Activated CD4-positive, alpha-beta memory T cell treated with anti-CD3 and anti-CD28 coated beads, Interleukin-2, amount 10 ng/mL, durations not matched to agents 7 days and 5 days (primary cell): ENCODE measurements at places on chromosomes 2 and 18. TPM values are rescaled to one million over a fixed set of nuclear protein-coding genes. Genes with fewer than 3 reads are reported as not detected.

UGT1A3 gene
- not detected for total RNA-seq

MROH2A gene
- not detected for total RNA-seq

CCDC93 gene
- total RNA-seq, result 35.6 TPM

CCL20 gene
- total RNA-seq, result 4.7 TPM

EGR4 gene
- not detected for total RNA-seq

KCTD18 gene
- 17.5 TPM for total RNA-seq

ESPNL gene
- 0.18 TPM for total RNA-seq

POTEJ gene
- not detected for total RNA-seq

IL18RAP gene
- 7.2 TPM for total RNA-seq
